ENCODE measurements at places on chromosomes 7 and 10. TPM values are rescaled to one million over a fixed set of nuclear protein-coding genes. Genes with fewer than 3 reads are reported as not detected.
A peak's percentile ranks its signal among the peaks of the same experiment; 100 is the strongest.

DNA sequence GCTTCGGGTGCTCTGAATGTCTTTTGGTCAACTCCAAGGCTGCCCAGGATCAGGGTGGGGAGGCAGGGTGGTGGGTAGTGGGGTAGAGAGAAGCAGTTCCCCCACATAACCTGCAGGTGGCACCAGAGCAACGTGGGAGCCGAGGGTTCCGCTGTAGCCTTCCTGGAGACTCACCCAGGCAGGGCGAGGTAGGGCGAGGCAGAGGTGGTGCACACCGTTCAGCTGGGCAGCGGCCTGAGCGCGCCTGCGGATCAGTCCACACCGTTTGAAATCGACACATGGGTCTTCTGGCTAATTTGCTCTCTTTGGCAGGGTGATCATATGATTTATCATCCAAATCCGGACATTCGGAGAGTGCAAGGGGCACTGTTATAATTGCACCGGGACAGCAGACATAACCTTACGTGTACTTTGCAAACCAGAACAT lies 41.4 kb upstream of the MAP3K8 start:
- peak; percentile 56 for DNase-seq

DNA sequence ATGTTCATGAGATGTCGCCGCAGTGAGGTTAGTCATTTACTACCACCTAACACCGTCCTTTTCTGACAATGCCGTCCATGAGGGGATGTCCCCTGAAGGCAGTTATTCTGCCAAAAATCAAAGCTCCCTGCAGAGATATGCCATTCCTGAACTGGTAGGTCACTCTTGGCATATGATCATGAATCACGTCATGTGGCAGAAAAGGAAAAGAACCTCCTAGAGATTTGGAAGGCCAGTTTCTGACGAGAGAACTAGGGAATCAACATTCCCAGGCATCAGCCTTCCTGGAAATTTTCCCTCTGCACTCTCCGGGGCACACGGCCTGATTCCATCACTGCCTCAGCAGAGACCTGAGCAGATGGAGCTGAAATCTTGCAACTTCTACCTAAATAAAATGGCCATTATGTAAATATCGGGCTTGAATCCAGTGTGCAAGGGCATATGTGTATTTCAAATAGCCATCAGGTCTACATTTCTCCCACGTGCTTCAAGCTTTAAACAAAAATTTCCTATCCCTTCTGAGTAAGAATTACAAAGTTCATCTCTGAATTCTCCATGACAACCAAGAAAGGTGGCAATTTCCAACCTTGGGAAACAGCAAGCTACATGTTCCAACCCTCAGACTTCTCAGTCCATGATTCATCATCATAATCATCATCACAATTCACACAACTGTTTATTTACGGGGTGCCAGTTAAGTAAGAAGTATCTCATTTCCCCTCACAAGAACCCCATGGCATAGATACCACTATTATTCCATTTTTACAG lies 46.5 kb downstream of the AMPH start:
- DNase-seq: no peak

DNA sequence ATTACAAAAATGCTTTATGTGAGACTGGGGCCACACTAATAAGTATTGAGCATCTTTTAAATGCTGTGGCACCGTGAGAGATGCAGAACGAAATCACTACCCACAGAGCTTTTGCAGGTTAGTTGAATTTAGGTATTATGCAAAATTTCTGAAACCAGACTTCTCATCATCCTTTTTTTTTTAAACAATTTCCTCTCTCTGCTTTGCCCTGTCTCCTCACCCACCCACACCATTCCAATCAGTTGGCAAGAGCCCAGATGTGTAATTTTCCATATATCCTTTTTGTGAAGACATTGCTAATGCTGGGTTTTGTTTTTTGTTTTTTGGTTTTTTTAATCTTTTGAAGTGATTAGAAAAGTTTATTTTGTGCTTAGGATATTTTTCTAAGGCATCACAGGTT lies 1.1 kb downstream of the YAE1 start:
- DNase-seq: no peak

DNA sequence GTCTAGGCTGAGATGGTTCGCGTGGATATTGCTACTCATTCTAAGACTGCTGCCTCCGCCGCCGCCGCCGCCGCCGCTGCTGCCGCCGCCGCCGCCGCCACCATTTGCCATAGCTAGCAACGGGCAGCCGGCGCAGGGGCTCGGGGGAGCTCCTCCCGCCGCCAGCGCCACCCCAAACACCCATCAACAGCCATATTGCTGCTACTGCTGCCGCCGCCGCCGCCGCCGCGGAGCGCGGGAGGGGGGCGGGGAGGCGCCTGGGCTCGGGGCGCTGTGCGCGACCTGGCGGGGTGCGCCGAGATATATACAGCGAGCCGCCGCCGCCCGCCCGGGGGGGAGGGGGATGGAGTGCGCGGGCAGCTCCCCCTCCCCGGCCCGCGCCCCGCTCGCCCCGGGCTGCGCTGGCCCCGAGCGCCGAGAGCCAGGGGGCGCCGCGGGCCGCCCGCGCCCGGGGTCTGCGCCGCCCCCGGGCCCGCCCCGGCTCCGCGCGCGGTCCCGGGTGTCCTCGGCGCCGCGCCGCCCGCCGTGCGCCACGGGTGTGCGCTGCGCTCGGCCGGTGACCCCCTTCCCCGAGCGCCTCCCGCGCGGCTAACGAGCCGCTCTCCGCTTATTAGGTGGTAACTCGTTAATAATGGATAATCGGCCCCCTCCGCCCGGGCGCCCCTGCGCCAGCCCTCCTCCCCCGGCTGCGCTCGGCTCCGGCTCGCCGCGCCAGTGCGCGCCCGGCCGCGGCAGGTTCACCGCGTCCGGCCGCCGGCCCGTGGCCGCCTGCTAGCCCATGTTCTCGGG lies at the start of gene KCNMA1:
Gene KCNMA1 (minus strand): TSS at position 277 of the 789 bp plus-strand sequence.
- DNase-seq: no peak

- DNase-seq: no peak
Observed at GRCh38 chr10:33114451-33114952, 156.5 kb upstream of the ITGB1 start.

DNA sequence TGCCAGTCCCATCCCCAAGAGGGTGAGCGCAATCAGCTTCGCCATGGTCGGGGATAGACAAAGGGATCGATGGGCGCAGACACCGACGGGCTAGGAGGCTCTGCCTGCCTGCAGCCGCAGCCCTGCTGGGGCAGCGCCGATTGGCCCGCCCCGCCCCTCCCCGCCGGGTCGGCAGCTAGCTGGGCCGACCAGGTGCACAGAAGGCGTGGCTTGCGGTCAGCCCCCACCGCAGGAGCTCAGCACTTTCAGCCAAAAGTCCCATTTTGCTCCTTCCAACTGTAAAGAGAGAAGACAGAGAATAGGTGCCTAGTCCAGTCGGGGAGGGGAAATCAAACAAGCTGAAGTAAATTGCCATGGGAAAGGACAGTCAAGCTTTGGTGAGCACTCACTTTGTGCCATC lies at the start of gene PON1:
Gene PON1 (minus strand): TSS at position 102 of the 400 bp plus-strand sequence. CDS start 57 bp downstream, at position 45.
- peak; percentile 17 for DNase-seq

GRCh38 chr7:129872054-129872453 lies 80.7 kb downstream of the UBE2H start:
- no peak for DNase-seq

MUC12 gene
- 0.35 TPM for total RNA-seq

HYAL4 gene
- total RNA-seq: not detected

All from CD8-positive, alpha-beta memory T cell (primary cell).